ENCODE measurements at places on chromosomes 11 and 22.

DNA sequence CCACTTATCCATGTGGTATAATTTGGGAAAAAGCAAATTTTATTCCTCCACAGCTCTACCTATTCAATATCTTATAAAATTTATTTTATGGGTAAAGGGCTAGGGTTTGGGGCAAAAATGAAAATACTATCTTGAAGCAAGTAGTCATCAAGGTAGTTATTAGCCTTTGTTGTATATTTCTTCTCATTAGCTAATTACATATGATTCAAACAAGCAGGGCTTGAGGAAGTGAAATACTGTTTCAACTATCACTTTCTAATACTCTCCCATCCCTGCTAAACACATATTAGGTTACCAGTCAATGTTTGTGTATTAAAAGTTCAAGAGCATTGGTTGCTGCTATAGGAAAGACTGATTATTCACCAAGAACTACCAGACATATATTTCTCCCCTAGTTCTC, 517.3 kb downstream of the METTL15 start:
- DNase-seq = no peak

GRCh38 chr22:33116841-33117547, 58.8 kb upstream of the SYN3 start:
- no peak for DNase-seq

DNA sequence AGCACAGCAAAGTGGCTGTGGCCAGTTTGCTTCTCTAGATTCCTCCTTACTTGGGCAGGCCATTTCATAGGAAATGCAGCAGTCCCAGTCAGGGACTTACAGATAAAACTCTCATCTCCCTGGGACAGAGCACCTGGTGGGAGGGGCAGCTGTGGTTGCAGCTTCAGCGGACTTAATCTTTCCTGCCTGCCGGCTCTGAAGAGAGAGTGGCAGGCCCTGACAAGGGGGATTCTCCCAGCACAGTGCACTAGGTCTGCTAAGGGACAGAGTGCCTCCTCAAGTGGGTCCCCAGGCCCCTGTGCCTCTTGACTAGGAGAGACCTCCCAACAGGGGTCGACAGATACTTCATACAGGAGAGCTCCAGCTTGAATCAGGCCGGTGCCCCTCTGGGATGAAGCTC, 1649.1 kb downstream of the LRRC4C start:
- DNase-seq = no peak

DNA sequence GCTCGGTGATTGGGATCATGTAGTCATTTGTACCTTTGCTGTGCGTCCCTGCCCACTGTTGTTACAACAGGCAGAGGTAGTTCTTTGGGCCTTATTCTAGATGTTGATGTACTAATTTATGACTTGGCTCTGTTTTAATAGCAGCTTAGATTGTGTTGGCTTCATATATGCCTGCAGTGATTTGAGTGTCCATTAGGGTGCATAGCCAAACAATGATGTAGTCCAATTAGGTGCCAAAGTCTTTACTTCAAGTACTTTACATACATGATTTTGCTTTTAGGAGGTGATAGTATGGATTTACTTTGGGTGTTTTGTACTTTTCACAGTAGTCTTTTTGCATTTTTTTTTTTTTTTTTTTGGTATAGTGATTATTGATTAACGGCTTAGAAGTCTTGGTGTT, 46.4 kb downstream of the PPP6R3 start:
- DNase-seq = no peak

GRCh38 chr11:126415128-126415527, 59.6 kb downstream of the ST3GAL4 start:
- peak; percentile 98 for DNase-seq

GRCh38 chr11:22666688-22667439, 453 bp downstream of the GAS2 start:
- DNase-seq = no peak

GRCh38 chr11:70506986-70507385, 108.7 kb downstream of the CTTN start:
- no peak for DNase-seq

DNA sequence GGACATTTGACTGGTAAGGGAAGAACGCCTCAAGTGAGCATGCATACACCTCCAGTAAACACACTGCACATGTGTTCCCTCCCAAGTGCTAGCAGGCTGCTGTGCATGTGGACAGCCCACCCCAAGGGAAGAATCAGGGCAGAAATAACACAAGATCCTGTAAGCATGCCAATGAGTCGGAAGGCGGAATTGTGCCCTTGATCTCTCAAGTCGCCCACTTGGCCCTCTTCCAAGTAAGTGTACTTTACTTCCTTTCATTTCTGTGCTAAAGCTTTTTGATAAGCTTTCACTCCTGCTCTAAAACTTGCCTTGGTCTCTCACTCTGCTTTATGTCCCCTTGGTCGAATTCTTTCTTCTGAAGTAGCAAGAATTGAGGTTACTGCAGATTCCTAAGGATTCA, 139.6 kb downstream of the TRPC6 start:
- no peak for DNase-seq

GRCh38 chr22:27331526-27332281, 469.9 kb downstream of the MN1 start:
- no peak for DNase-seq

DNA sequence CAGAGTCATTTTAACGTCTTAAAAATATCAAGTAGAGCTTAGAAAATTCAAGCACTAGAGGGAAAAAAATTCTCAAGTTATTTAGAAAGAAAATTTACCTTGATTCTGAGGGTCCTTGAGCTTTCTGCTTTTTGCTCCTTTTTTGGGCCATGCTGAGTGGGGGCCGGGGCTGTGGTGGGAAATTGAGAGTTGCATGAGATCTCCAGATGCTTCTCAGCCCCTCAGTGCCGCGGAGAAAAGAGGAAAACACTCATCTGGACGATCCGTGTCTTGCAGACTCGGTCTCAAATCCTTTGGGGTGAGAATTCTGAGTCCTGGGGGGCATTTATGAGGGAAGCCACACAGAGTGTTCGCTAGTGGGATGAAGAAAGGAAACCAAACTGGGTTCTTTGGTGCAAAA, 700.8 kb downstream of the TBC1D22A start:
- DNase-seq = no peak

DNA sequence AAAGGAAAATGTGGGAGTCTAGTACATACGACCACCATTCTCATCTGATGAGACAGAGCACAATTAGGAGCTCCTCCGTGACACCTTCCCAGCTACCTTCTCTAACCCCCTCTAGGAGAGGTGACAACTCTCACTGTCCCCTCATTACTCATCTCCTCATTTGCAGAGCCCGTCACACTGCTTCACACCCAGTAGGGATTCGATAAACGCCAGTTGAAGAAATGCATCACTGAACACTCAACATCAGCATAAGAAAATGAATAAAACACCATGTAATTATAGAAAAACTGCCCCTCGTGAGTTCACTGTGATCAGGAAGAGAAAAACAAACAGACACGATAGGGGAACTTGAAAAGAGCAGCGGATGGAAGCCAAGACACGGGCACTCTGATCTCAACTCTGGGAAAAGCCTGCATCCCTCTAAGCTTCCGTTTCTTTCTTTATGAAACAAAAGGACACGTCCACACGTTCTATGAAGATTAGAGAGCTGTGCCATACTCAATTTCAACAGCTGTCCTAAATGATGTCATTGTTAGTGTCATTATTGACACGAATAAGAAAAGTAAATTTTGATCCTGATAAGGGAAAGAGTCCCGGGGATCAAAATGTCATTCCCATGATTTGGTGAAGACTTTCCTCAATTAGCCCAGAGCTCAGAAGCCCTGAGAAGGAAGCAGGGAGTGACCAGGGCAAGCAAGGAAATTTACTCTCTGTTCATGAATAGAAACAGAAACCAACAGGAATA, 356.9 kb downstream of the LARGE1 start:
- DNase-seq = no peak

GRCh38 chr11:46918083-46918787, at the start of gene LRP4:
LRP4 (minus strand) TSS chr11:46918550; CDS start chr11:46918379, 171 bp downstream.
- DNase-seq = peak; percentile 84

- DNase-seq = no peak
These were observed 791.2 kb upstream of the FAT3 start for GRCh38 chr11:91433284-91434010.

GRCh38 chr11:114326151-114326550, 30.0 kb downstream of the NNMT start:
- DNase-seq = no peak

DNA sequence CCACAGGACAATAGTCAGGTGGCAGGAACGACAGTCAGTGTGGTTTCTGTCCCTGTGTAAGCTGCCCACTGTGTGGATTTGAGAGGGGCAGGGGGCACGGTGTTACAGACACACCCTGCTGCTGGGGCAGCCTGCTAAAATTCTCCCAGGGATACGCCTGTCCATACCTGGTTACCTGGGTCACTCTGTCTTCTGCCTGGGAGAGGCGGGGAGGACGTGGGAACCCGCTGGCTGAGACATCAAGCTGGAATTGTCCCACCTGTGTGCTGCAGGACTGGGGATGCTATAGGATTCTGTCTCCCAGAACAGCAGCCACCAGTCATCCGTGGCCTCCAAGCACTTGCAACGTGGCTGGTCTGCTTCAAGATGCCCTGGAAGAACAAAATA, 63.8 kb upstream of the LINC01488 start:
- DNase-seq = no peak

DNA sequence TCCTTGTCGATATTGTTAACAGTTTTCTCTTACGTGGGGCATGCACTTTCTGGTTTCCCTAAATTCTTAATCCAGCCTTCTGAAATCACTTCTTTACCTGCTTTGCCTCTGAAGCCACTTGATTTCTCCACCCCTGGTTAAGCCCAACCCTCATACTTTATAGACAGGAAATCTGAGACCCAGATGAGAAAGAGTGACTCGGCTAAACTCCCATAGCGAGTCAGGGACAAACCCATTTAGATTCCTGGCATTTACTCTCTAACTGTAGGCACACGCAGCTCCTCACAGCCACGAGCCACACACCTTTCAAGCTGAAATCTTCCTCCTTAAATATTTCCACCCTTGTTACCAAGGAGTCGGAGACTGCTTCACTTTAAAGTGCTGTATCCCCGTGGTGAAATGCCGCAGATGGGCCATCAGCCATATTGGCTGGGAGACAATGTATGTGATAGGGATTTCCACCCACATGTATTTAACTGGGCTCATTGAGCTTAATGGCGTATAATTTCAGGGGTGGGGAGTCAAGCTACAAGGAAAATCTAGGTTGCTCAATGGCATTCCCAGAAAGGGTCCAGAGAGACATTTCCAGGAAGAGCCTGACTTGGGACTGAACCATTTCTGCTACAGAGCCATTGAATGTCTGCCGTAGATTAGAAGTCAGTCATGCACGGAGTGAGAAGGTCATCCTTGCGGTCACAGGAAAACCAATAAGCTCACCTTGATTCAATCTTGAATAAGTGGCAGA, 49.9 kb upstream of the GRK3 start:
- no peak for DNase-seq

DNA sequence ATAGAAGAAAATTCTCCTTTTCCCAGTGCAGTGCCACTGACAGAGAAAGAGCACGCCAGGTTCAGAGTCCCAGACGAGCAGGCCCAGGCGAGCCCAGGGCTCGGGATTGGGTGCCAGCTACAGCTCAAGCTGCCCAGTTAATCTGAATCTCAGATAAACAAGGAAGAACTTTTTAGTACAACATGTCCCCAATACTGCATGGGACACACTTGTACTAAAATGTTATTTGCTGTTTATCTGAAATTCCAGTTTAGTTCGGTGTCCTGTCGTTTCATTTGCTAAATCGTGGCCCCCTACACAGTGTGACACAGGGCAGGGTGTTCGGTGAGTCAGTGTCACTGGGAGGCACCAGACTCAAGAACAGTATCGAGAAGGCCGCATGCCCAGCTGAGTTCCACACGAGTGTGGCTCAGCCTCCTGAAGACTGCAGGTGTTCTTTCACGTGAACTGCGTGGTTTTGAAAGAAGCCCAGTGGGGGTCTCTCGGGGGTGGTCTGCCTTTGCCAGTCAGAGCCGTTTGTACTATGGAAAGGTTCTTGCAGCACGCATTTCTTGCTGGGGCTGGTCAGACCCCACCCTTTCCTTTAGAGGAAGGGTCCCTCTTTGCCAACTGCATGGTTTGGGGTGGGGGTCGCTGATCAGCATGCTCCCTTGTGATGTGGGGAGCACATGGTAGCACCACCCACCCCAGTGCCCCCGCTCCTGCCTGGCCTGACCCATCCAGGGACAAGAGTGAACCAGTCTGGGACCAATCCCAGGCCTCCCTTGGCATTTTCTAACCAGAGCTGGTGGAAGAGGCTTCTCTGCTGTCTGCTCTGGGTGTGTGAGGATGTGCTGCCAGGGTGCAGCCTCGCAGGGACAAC, 115.6 kb upstream of the B3GAT1 start:
- DNase-seq = peak; percentile 26

GRCh38 chr11:64900263-64900678, 16.7 kb downstream of the ATG2A start:
- no peak for DNase-seq

DNA sequence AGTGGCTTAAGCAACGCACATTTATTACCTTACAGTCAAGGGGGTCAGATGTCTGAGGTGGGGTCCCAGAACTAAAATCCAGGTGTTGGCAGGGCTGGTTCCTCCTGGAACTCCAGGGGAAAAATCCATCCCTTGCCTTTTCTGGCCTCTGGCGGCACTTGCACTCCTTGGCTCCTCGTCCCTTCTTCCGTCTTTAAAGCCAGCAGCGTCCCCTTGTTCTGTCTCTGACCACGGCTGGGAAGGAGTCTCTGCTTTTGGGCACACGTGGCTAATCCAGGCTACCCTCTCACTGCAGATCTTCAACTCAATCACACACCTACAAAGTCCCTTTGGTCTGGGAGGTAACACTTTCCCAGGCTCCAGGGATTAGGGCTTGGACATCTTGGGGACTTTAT, 73.5 kb upstream of the WNT7B start:
- DNase-seq = no peak

DNA sequence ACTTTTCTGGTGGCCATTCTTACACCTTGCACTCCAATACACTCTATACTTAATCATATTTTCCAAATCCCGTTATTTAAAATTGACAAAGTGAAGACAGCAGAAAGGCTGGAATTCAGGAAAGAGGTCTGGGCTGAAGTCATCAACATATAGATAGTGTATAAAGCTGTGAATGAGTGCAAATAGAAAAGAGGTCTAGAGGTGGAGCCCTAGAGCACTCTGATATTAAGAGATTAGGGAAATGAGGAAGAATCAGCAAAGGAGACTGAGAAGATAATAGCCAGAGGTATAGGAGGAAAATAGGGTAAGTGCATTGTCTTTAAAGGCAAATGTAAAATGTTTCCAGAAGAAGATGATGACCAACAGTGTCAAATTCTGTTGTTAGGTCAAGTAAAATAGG, 7.9 kb downstream of the CTR9 start:
- DNase-seq = no peak

DNA sequence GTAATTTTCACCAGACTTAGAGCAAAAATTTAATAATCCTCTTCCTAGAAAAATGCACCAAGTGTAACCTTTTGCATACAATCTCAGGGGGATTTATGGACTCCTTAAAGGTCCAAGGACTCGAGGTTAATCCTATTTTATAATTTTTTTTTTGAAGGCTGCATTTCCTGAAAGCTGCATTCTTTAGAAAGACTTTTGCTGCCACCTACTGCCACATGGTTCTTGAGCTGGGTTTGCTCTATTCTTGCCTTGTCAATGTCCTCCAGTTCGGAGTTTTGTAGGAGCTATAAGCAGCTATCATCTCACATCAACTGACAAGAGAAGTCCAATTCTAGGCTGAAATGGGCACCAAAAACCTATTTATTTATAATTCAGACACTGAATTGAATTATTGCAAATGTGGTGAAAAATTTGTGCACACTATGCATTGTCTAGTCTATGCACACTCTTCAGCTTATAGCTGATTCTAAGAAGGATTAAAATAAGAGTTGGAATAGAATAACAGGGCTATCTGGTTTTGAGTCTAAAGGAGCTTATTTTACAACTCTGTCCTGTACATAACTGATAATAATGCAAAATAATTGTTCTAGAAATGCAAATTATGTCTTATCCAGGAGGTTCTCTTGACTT, 31.3 kb downstream of the TRAF6 start:
- DNase-seq = no peak
